ENCODE measurements at places on chromosomes 5 and 9.

GRCh38 chr9:9752722-9753121 lies 860.1 kb downstream of the PTPRD start:
- no peak for DNase-seq

DNA sequence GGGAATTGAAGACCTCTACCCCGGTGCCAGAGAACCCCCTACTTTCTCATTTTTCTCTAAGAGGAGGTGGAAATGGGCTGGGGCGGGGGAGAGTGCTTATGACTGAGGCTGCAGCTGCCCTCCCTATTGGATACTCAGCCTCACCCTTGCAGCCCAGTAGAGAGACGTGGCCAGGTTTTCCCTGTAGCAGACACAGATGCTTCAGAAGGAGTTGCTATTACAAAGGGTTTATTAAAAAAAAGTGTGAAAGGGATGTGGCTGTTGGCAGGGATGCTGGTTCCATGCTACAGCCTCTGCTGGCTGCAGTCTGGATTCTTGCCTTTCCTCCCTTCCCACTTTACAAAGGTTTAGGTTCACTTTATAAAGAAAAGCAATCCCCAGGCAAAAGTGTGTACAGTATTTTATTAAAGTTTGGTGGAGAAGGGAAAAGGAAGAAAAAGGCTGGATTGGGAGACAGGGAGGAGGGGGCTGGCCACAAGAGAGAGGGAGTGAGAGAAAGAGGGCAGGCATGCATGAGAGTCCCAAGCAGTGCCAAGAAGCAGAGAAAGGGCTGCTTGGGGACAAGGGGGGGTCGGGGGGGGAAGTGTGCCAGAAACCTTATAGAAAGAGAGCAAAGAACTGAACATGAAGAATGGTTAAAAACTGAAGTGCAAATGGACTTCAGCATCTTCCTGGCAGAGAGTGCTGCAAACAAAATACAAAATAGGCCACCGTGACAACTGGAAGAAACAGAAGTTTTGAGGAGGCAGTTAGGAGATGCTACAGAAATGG lies 29.5 kb upstream of the NFIB start:
- peak; percentile 29 for DNase-seq

GRCh38 chr5:80357671-80358070 lies 37.9 kb downstream of the SPZ1 start:
- DNase-seq = no peak

DNA sequence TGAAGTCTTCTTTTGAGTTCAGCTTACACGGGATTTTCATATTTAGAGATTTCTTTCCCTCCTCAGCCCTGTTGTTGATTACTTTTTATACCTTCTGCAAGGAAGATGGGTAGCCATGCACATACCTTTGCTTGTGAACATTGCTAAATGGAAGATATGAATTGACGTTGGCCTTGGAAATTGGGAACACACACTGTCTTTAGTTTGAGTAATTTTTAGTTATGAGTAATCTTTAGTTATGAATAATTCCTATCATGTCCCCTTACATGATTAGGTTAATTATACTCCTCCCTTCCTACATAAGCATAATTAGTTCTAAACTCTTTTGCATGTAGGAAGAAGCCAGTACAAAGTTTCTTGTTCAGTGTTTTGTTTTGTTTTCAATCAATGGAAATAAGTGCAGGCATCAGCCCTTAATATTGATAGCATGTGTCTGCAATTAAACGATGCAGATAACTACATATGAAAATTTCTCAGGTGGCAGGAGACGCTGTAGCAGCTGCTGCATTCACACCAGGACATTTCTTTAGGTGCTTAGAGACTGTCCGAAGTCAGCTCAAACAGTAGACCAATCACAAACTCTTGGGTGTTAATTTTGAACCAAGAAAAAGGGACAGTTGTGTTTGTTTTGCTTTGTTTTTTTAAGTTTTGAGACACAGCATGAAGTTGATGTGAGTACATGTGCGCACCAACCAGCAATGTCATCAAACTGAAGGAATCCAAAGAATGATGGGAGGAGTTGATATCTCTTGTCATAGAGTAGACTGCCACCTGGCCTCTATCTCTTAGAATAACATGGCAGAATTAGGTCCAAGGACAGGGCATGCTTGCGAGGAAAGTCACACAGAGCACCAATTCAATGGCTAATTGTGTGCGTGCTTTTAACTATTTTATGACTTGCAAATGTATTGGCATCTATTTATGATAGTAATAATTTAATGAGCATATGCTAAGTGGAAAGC lies 51.4 kb downstream of the SMARCA2 start:
- no peak for DNase-seq

DNA sequence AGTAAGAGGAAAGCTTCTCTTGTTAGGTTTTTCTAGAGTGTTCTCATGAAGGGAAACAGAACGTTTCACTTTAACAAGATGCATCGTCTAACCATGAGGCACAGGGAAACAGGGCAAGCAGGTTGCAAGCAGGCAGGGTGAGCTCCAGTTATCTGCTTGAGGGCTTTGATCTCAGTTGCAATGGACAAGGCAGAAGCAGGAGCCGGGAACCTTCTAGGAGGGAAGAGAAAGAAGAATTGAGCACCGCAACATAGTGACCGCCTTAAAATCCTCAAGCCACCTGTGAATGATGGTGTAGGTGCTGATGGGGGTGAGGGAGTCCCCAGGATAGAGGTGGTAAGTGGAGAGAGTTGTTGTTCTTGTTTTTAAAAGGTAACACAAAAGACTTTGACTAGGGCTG lies 22.9 kb upstream of the ZSWIM6 start:
- no peak for DNase-seq

DNA sequence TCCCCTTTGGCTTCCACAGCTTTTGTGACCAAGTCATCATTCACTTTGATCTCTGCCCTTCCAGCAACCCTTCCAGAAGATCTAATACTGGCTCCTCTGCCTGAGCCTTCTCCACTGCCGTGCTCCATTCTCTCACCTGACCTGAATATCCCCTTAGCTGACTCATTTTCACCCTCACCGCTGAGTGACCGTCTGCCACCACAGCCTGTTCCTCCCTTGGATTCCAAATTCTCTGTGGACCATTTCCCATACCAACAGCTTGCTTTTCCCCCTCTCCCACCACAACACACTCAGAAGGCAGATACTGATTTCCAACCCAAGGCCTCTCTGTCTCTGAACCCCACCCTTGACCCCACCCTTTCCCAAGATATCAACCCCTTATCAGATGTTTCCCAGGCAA lies 20.5 kb upstream of the SPATA31D1 start:
- no peak for DNase-seq

DNA sequence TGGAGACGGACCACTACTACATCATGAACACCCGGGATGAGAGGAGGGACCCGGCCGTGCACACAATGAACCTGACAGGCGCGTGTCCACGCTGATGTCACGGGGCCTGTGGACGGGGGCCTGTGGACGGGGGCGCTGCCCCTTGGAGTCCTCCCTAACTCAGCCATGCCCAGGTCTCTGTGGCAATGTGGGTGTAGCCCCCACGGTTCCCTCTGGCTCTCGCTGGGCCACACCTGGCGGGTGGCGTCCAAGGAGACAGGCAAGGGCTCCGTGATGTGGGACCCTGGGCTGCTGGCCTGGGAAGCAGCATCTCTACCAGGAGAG lies 22.1 kb downstream of the PAEP start:
- no peak for DNase-seq

DNA sequence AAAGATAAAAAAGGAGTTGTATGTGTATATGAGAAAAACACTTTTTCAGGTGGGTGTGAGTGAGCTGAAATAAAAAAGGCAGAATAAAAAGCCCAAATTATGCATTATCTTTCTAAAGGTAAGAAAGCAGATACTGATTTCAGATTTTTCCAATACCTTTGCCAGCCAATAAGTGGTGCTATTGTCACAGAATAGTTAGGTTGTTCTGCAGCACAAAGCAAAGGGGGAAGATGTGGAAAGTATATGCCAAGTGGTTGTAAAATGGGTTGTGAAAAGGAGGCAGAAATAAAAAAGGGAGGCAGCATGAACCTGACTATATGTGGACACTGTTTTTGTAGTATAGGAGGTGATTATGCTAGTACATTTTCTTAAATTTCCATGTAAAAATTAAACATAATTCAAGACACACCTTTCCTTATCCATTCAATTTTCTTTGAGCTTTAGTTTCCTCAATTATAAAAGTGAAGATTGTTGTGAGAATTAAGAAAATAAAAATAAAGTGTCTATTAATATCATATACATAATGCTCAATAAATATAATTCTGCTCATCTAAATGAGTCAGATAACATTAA lies 106.7 kb downstream of the SMIM15 start:
- no peak for DNase-seq
